ENCODE measurements at places on chromosomes 6 and 20. TPM values are rescaled to one million over a fixed set of nuclear protein-coding genes. Genes with fewer than 3 reads are reported as not detected.

The CYP21A2 gene
- total RNA-seq, result 0.28 TPM

The HSF2 gene
- 16.6 TPM for total RNA-seq

The CD93 gene
- under 0.01 TPM for total RNA-seq

The DDO gene
- total RNA-seq, result not detected

The WFDC5 gene
- total RNA-seq, result 1.2 TPM

The SYNDIG1 gene
- not detected for total RNA-seq

The SIRPB1 gene
- total RNA-seq, result 1.3 TPM

The ZSCAN31 gene
- total RNA-seq, result 5.0 TPM

The TENT5A gene
- 3.3 TPM for total RNA-seq

The SCUBE3 gene
- total RNA-seq, result 0.21 TPM

The L3MBTL3 gene
- total RNA-seq, result 4.5 TPM

The CYP39A1 gene
- 2.4 TPM for total RNA-seq

The TMEM242 gene
- total RNA-seq, result 5.5 TPM

The BTBD3 gene
- total RNA-seq, result 10.5 TPM

The ELOVL4 gene
- total RNA-seq, result 8.8 TPM
